Cardiac muscle cell (in vitro differentiated cells and primary cell): ENCODE measurements at places on chromosomes 1 and 21. TPM values are rescaled to one million over a fixed set of nuclear protein-coding genes. Genes with fewer than 3 reads are reported as not detected.

DNA sequence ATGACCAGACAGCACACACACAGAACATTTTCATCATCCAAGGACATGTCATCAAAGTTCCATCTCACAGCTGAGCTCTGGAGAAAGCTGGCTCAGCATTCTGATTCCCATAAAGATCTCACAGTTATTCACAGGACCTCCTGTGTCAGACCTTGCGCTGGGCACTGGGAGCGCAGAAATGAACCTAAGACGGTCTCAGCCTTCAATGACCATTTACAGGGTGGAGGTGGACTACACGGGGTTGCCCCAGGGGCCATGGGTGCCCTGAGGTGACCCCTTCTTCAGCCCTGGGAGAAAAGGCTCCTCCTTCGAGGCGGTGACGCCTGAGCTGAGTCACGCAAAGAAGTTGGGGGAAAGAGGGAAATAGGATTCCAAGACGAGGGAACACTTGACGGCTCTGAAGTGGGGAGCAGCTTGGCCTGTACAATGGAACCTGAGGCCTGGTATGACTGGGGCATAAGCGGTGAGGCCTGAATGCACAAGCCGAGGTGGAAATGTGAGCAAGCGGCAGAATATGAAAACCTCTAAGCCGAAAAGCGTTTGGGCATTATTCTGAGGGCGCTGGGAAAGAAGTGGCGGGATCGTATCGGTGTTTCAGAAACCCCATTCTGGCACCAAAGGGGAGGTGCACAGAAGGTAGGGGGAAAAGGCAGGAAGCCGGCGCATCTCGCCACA lies 797 bp downstream of the CC2D1B start:
- H3K4me3 ChIP-seq: peak overlapping the region; percentile 75
- H3K27me3 ChIP-seq: no peaks in the 10 kb centered on the region
- H3K4me1 ChIP-seq: peaks cover 9% of the 10 kb centered on the region

- no peak overlapping the region for H3K4me3 ChIP-seq
- no peaks in the 10 kb centered on the region for H3K36me3 ChIP-seq
- H3K27me3 ChIP-seq: no peaks in the 10 kb centered on the region
These were observed 15.8 kb downstream of the MAPKAPK2 start for GRCh38 chr1:206700445-206701036.

The LAMC2 gene
- polyA plus RNA-seq: 0.36 and 0.43 TPM in 2 replicates

DNA sequence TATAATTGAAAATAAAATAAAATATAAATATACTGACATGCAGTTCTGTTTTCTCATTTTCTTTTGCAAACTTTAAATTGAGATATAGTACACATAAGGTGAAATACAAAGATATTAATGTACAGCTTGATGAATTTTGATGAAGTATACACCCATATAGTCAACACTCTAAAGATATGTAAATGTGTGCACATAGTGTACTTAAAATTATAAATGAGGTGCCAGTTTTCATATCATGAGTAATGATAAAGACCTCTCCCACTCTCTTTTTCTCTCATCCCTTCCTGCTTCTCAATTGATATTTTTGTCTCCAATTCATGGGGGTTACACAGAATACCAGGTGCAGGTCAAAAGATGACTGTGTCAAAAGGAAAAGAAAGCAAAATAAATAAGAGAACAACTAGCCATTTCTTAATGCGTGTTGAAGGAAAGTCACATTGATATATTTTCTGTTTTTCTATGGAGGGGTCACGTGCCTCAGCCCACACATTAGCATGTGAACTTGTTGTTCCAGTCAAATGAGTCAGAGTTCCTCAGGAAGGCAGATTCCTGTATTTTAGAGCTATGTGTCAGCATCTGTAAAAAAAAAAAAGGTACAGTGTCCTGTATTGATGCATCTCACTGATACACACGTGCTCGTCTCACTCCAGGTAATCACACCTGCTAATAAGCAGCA lies 64.3 kb upstream of the HOOK1 start:
- no peaks in the 10 kb centered on the region for H3K27me3 ChIP-seq
- DNase-seq: peak; percentile 86
- H3K36me3 ChIP-seq: no peaks in the 10 kb centered on the region
- no peak overlapping the region for H3K4me3 ChIP-seq
- no peak overlapping the region for H3K27ac ChIP-seq

DNA sequence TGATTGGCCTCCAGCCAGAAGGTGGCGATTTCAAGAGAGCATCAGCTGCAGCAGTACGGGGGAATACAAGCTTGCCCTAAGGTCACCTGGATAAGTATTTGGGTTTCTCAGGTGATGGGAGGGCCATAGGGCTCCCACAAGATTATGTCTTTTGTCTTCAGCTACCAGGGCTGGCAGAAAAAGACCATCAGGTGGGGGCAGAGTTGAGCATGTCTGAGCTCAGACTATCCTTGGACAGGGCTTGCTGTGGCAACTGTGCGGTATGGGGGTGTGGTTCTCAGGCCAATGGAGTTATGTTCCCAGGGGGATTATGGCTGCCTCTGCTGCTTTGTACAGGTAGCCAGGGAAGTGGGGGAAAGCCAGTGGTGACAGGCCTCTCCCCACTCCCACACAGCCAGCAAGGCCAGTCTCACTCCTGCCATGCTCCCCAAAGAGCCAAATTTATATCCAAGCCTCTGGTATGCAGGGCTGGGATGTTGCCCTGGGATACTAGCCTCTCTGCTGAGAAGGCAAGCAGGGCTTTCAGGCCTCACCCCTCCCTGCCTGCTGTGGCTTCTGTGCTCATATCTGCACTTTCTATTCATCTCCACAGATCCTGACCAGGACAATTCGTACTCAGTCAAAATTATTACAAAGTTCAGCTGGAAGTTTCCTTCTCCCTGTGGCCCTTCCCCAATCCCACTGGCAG lies 26.6 kb upstream of the CD84 start:
- H3K36me3 ChIP-seq: no peaks in the 10 kb centered on the region
- no peak overlapping the region for H3K27ac ChIP-seq
- no peak for DNase-seq
- H3K4me1 ChIP-seq: no peaks in the 10 kb centered on the region

DNA sequence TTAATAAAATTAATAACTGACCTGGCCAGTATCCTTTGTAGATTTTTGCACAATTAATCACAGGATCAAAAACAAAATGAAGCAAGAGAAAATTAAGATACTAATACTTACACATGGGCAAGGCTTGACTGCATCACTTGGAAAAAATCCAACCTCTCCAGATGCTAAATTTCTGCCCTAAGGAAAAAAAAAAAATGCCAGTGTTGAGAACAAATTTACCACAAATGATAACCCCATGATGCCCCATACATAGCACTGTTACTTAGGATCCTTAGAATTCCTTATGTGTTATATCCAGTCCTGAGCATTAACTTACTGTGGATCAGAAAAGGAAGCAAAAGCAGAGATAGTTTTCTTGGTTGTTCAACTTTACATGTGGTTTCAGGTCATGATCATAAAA lies 347.5 kb downstream of the VAV3 start:
- no peak overlapping the region for H3K27ac ChIP-seq
- no peak overlapping the region for H3K4me3 ChIP-seq

The SPRR1B gene
- polyA plus RNA-seq: not detected in 2 replicates

The GJA8 gene
- not detected in 2 replicates for polyA plus RNA-seq
